ENCODE measurements at places on chromosomes 16 and 17.

DNA sequence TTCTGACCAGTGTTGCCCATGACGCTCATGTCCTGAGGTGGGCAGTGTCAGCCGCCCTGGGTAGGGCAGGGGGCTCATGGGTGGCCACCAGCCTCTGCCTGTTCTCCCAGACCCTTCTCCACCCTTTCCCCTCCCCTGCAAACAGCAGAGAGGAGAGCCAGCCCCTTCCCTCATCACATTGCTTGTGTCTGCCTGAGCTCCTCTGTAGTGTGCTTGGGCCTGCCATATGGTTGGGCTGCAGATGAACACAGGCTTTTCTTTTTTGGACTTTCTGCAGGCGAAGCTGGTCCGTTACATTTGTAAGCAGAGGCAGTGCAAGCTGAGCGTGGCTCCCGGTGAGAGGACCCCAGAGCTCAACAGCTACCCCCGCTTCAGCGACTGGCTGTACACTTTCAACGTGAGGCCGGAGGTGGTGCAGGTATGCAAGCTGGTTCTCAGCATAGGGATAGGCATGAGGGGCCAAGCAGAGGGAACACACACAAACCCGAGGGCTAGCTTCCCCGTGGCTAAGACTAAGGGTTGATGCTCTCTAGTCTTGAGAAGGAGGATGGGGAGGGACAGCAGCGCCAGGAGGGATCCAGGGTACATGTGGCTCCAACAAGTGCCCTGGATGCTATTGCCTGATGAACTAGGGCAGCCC lies 80.6 kb upstream of the LGALS9 start:
- DNase-seq: no peak

DNA sequence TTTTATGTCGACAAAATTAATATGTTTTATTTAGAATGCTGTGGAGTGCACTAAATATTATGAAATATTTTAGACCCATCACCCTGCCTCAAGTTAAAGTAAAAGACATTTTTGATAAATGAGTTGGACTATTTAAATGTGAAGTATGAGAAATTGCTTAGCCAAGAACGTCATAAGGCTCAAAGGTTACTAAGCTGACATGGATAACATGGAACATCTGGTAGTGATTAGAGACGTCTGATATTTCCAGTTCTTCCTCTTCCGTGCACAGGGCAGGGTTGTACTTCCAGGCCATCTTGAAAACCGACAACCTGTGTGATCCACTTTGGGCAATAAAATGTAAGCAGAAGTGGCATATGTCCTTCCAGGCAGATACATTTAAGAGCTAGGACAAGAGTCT lies 7.2 kb upstream of the CCL8 start:
- DNase-seq: no peak

DNA sequence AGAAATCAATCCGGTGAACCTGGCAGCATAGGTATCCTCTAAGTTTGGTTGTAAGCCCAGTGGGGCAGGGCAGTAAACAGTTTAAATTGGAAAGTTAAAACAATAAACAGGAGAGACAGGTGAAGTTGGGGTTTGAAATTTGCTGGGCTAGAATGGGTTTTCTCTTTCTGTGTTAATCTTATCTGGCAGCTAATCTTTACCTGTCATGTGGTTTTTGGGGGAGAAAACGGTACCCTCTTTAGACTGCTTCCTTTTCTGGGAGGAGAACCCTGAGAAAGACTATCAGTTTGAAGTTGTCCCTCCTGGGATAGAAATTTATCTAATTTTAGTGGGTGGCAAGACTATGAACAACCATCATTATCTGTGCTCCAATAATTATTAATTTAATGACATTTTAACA lies 24.0 kb downstream of the CDH13 start:
- no peak for DNase-seq

- no peak for DNase-seq
Measured at GRCh38 chr16:57324749-57325148, 33.8 kb upstream of the CCL22 start.

GRCh38 chr17:37662353-37662752 lies 19.1 kb upstream of the DDX52 start:
- no peak for DNase-seq

DNA sequence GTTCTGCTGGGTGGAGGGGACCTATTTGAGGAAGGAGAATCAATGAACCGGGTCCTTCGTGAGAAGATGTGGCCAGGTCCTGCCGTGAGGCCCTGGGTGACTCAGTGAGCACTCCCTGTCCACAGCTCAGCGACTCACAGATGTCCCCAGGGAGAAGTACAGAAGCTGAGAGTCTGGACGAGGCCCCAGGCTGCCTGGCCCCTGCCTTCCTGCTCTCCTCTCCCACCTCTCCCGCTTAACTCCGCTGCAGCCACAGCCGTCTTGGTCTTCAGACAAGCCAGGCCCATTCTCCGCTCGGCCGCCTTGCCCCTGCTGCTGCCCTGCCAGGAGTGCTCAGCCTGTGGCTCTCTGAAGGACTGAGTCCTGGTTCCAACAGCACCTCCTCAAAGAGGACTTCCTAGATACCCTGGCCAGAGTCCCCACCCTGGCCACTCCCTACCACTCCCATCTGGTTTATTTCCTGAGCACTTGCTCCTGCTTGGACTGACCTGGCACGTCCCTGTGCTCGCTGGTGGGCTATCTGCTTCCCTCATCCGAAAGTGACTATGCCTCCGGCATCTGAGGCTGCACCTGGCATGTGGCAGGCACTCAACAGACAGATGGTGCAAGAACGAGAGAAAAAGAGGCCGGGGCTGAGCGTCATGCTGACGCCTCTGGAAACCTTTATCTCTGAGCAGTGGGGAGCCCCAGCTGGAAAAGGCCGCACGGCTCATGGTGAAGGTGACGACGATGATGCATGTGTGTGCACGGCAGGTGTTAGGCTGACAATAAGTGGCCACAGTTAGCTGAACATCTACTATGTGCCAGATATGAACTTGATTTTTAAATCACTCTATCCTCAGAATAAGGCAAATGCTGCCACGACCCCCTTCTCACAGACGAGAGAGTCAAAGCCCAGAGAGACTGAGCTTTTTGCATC lies 9.2 kb upstream of the TNFRSF13B start:
- DNase-seq: no peak

GRCh38 chr17:30576326-30576861 lies 99.2 kb downstream of the GOSR1 start:
- no peak for DNase-seq

DNA sequence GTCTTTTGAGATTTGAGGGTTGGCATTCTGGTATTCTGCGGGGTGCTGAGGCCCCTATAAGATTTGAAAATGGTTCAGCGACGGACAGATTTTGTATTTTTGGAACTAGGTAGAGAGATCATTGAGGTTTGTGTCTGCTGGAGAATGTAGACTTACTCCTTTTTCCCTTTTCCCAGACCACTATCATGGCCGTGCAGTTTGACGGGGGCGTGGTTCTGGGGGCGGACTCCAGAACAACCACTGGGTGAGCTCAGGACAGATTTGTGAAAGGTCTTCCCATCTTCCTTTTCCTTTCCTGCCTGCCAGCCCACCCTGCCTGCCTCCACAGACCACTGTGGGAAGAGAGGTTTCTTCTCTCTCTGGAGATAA lies 572 bp downstream of the PSMB6 start:
- no peak for DNase-seq

DNA sequence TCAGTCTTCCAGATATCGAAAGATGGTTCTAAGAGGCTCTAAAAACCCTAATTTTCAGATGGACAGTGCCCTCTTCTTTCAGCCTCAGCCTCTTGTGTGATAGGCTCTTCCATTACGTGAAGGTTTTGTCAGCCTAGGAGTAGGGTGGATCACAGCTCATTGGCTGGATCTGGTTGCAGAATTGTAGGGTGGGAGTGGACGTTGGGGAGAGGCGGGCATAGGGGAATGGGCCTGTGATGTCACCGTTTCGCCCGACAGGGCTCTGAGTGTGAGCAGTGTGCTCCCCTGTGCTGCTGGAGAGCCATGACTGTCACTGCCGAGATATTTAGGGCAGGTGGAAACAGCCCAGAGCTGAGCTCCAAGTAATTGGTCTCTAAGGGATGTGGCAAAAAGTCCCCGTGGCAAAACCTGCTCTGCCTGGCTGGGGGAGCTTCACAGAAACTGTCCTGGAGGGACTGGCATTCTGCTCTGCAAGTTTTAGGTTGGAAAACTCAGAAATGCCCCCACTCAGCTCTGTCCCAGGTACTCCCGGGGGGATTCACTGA lies 6.2 kb upstream of the WFIKKN1 start:
- no peak for DNase-seq

DNA sequence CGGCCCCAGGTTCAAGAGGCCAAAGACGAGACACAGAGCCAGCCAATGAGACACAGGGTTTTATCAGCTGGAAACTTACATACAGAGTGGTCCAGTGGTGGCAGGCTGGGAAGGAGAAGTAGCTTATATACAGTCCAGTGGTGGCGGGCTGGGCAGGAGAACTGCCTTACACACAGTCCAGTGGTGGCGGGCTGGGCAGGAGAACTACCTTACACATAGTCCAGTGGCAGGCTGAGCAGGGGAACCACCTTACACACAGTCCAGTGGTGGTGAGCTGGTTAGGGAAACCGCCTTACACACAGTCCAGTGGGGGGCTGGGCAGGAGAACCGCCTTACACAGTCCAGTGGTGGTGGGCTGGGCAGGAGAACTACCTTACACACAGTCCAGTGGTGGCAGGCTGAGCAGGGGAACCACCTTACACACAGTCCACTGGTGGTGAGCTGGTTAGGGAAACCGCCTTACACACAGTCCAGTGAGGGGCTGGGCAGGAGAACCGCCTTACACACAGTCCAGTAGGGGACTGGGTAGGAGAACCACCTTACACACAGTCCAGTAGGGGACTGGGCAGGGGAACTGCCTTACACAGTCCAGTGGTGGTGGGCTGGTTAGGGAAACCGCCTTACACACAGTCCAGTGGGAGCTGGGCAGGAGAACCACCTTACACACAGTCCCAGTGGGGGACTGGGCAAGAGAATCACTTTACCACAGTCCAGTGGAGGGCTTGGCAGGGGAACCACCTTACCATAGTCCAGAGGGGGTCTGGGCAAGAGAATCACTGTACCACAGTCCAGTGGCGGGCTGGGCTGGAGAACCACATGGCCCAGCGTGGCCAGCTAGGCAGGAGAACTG lies 90.9 kb downstream of the GAS7 start:
- DNase-seq: no peak

Data from D721Med (cell line).